RPMI7951 (cell line): ENCODE measurements at places on chromosomes 1 and 21.

- DNase-seq = no peak
Observed at GRCh38 chr1:232636799-232637198, 6.9 kb upstream of the SIPA1L2 start.

DNA sequence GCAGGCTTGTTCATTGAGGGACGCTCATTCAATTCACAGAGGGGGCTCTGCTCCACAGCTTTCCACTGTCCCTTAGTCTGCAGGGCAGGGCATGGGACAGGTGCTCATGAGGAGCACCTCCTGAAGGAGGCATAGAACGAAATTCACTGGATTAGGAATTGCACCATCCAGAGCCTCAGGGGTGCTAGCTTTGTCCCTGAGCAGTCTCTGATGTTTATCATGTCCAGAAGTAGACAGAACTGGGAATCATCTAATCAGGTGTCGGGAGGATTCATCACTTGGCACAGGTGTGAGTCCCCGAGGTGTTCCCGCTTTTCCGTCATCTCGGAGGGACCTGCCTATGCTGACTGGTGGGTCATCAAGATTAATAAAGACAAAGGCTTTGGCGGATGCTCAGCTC lies 321.4 kb downstream of the AJAP1 start:
- DNase-seq = no peak

- no peak for DNase-seq
Observed at GRCh38 chr1:4648657-4649056, 5.8 kb upstream of the AJAP1 start.

DNA sequence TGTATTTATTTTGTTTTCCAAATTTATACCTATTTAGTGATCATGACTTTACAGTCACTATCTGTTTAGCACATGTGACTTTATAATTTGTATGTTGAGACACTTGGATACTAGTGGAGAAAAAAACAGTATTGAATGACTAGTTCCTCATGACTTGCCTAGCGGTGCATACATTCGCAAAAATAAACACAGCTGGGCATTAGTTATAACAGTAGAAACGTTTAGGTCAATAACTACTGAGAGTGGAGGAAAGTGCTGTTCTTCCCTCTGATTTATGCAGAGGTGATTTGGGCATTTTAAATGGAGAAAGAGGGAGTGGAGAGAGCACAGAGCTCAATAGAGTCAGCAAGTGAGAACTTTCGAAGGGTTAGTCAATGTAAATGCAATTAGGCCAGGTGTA lies 1679.0 kb upstream of the B3GALT2 start:
- DNase-seq = no peak

GRCh38 chr21:40846103-40846502 lies 855 bp downstream of the DSCAM start:
- no peak for DNase-seq

DNA sequence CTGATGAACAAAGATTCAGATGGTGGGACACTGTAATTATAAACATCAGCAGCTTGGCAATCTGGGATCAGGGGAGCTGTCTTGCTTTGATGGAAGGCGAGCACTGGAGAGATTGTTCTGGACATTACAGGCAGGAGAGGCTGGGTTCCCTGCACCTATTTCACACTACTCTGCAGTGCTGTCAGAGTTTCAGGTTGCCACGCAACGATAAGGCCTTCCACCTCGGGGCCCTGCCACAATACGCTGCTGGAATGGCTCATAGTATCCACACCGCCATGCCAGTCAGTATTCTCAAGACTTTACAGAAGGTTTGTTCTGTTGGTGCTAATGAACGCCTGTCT lies 96.8 kb downstream of the GLIS1 start:
- DNase-seq = no peak

- peak; percentile 86 for DNase-seq
Observed at GRCh38 chr1:93681101-93681988, at the start of gene BCAR3. BCAR3 (minus strand) TSS chr1:93681837; CDS start chr1:93674930, 6,907 bp downstream.

DNA sequence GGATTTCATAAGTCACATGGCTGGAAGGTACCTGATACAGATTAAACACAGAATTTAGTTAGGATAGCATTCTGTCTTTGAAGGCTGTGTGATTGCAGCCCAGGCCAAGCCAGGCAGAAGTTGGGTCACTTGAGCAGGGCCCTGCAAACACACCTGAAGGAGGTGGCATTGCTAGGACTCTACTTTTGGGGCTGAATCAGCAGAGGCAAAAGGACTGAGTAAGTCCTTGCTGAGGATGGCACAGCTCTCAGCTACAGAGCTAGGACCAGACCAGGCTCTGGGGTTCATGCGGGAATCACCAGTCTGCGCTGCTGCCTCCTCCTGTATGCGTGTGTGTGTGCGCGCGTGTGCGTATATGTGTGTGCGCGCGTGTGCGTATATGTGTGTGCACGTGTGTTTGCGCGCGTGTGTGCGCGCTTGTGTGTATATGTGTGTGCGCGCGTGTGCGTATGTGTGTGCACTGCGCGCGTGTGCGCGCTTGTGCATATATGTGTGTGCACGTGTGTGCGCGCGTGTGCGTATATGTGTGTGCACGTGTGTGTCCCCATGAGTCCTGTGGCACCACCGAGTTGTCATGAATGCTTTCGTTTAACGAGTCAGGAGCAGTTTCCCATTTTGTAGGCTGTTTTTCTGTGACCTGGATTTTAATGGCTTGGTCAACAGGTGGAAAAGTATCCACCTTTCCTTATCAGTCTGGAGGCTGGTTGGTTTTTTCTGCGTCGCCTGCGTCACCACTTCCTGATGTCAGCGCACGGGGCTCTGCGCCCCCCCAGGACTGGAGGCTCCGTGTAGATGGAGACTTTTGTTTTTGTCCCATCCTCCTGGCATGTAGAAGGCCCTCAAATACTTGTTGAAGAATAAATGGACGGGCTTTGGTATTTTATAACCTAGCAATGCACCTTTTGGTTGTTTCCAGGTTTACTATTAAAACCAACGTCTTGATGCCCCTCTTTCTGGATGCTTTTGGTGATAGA lies 34.7 kb downstream of the ADARB1 start:
- DNase-seq = no peak

DNA sequence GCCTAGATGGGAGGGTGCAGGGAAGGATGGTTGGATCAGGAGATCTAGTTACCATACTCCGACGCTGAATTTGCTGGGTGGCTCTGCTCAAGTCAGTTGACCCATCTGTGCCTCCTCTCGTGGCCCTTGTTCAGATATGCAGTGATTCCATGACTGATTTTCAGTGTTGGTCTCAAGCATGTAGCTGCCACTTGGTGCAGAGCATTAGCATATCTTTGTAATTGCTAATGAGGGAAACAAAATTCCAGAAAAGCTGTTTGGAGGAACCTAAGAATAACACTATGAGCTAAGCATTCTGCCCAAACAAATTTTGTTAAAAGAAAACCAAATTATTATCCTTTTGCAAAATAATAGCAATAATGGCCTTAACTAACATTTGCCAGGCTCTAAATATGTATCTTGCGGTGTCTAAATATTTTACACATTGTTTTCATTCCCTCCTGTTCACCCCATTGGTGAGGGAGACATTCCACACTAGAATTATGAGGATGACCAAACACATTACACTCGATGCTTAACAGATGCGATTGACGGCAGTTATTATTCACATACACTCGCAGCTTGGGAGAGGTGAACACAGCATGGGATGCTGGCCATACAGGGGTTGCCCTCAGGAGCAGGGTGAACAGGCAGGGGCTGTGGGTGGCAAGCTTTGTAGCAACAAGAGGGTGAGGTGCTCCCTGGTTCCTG lies 69.1 kb downstream of the KCNJ15 start:
- no peak for DNase-seq
